Suprapubic skin (tissue), 4 donors: ENCODE measurements at places on chromosomes 3 and 15. TPM values are rescaled to one million over a fixed set of nuclear protein-coding genes. Genes with fewer than 3 reads are reported as not detected.

CA12 gene
- 303 TPM for total RNA-seq

C3orf20 gene
- total RNA-seq, result not detected

MINDY4B gene
- total RNA-seq, result not detected

TRIM59 gene
- total RNA-seq, result 6.1 TPM

LARP6 gene
- 13.4 TPM for total RNA-seq

CCDC71 gene
- 29.0 TPM for total RNA-seq

DLL4 gene
- total RNA-seq, result 3.2 TPM

TARS3 gene
- 5.4 TPM for total RNA-seq

- H3K27me3 ChIP-seq, result no peaks in the 10 kb centered on the region
- H3K36me3 ChIP-seq, result no peaks in the 10 kb centered on the region
- peak; percentile 82 for DNase-seq
- peak overlapping the region; percentile 75 for H3K4me3 ChIP-seq
These were observed 801 bp downstream of the ARHGAP31 start for GRCh38 chr3:119294696-119295671.

GRCh38 chr15:74608786-74609185 is 6.8 kb upstream of the CLK3 start:
- DNase-seq, result no peak
- H3K4me1 ChIP-seq, result peaks cover 11% of the 10 kb centered on the region
- no peak overlapping the region for H3K27ac ChIP-seq

DNA sequence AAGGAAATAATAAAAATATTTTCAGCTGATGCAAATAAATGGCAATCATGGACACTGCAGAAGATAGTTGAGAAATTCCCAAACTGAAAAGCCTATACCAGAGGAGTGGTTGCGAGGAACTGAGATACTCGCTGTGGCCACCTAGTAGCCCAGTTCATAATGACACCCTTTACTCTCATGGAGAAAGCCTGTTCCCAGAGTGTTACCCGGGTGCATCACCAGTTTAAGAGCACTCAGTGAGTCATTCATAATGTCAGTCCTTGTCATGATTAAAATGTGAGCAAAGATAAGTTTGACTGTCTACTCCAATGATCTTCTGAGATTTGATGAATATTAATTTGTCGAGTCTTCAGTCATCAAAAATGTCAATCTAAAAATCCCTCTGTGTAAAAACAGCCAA is 138.4 kb upstream of the LRRC3B start:
- no peaks in the 10 kb centered on the region for H3K27me3 ChIP-seq
- H3K4me3 ChIP-seq, result no peak overlapping the region
- H3K27ac ChIP-seq, result no peak overlapping the region
- no peak for DNase-seq
- no peaks in the 10 kb centered on the region for H3K4me1 ChIP-seq

GRCh38 chr3:47016934-47017435 is 37.5 kb downstream of the NBEAL2 start:
- peaks cover 60% of the 10 kb centered on the region for H3K36me3 ChIP-seq
- H3K4me3 ChIP-seq, result no peak overlapping the region
- no peak overlapping the region for H3K27ac ChIP-seq
- DNase-seq, result no peak
- no peaks in the 10 kb centered on the region for H3K27me3 ChIP-seq

DNA sequence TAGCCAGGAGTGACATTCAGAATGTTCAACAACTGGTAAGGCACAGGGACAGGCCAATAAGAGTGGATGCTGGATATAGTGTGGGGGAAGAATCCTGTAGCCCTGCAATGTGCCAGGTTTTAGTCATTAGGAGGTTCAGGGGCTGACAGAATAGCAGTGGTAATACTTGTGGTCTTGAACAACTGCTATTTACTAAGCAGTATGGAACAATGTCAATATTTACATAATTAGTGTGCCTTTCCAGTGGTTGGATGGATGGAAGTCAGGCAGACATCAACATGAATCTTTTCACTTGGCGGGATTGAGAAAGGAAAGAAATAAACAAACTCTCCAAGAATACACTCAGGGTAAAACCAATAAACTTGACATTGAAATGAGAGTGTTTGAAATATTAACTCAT is 55.1 kb downstream of the OTOL1 start:
- no peaks in the 10 kb centered on the region for H3K4me1 ChIP-seq
- no peaks in the 10 kb centered on the region for H3K27me3 ChIP-seq
- no peak overlapping the region for H3K4me3 ChIP-seq
- no peaks in the 10 kb centered on the region for H3K36me3 ChIP-seq
- DNase-seq, result no peak

DNA sequence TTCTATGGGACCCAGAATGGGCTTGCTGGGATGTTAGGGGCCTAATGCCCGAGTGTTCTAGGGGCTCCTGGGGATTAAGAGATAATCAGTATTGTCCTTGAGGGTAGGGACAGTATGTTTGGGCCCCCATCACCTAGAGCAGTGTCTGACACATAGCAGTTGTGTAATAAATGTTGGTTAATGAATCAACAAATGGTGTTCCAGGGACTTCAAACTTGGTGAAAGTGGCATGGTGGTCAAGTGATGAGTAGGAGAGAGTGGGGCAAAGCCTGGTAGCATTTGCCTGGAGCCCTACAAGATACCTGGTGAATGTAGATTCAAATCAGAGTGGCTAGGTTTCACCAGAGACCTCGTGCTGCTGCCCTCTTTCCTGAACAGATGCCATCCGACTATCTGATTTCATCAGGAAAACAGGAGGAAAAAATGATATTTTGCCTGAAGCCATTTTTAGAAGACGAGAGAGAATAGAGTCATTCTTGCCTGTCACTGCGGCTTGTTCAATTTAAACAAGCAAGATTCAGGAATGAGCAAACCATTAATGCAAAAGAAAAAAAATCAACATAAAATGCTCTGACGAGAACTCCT is 117.3 kb downstream of the RPL22L1 start:
- H3K27ac ChIP-seq, result peak overlapping the region; percentile 16
- no peaks in the 10 kb centered on the region for H3K27me3 ChIP-seq
- no peaks in the 10 kb centered on the region for H3K36me3 ChIP-seq

DNA sequence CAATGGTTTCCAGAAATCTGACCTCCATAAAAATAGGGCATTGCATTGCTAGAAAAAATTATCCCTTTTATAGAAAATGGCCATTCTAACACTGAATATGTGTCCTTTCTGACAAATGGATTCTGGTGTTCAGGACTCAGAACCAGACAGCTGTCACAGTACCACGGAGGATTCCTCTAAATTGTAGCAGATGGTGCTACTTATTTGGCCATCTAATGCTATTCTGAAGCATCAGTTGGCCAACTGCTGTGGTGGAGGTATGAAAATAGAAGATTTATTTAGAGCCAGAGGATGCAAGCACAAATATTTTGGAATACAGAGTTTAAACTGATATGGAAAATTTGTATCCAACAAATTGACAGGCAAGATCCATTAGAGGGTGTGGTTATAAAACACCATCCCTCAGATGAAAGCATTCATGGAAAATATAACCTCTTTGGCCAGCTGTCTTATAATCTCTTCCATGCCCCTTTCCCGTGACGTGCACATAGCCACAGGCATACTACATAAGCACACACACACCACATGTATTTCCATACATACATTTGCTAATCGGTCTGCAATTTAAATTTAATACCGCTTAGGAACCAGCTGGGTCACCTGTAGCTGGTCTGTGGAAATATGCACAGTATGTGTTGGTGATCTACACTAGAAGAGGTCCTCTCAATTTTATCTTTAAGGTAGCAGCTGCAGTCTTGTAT is 302.7 kb upstream of the KCNMB2 start:
- H3K27ac ChIP-seq, result no peak overlapping the region
- H3K27me3 ChIP-seq, result no peaks in the 10 kb centered on the region
- peaks cover 7% of the 10 kb centered on the region for H3K4me1 ChIP-seq
- H3K36me3 ChIP-seq, result no peaks in the 10 kb centered on the region
- H3K4me3 ChIP-seq, result no peak overlapping the region

GRCh38 chr3:76724706-76725105 is 315.2 kb upstream of the ROBO2 start:
- no peaks in the 10 kb centered on the region for H3K27me3 ChIP-seq
- no peak overlapping the region for H3K4me3 ChIP-seq
- H3K36me3 ChIP-seq, result no peaks in the 10 kb centered on the region

DNA sequence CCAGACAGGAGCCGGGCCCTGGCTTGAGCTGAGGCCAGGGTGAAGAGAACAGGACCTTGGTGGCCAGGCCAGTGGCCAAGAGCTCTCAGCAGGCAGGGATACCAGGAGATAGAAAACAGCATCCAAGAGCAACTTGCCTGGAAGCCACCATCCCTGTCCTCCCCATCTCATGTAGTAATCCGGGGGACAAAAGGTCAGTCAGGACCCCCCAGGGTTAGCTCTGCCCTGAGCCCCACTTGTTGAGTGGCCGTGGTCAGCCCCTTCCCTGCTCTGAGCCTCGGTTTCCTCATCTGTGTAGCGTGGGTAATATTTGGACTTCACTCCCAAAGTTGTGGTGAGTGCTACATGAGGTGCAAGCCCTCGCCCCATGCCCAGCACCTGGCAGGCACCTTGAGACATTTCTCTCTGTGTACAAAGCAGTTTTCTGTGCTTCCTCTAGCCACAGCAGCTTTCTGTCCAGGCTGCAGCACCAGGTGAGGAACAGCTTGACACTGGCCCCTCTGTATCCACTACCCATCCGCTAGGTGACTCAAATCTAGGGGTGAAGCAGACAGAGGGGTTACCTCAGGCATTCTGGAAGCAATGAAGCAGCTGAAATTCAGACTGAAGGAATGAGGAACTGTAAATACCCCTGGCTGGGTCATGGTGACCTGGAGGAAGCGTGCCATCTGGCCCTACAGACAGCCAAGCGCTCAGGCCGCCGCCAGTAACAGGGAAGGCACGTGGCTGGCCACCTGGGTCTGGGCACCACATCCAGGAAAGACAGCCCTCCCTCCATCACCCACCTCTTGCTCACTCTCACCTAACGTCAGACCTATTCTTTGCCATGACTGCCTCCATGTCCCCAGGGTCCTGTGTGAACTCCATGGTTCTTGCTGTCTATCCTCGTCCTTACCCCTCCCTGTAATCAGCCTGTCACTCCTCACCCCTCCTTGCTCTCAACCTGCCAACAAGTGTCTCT is 6.7 kb downstream of the CISH start:
- peaks cover 19% of the 10 kb centered on the region for H3K36me3 ChIP-seq
- H3K27ac ChIP-seq, result peak overlapping the region; percentile 97
- H3K4me3 ChIP-seq, result no peak overlapping the region
- no peak for DNase-seq
- H3K27me3 ChIP-seq, result no peaks in the 10 kb centered on the region
- peaks cover 99% of the 10 kb centered on the region for H3K4me1 ChIP-seq

GRCh38 chr3:156307704-156308103 is 187.3 kb downstream of the KCNAB1 start:
- H3K4me1 ChIP-seq, result peaks cover 4% of the 10 kb centered on the region
- no peaks in the 10 kb centered on the region for H3K27me3 ChIP-seq

DNA sequence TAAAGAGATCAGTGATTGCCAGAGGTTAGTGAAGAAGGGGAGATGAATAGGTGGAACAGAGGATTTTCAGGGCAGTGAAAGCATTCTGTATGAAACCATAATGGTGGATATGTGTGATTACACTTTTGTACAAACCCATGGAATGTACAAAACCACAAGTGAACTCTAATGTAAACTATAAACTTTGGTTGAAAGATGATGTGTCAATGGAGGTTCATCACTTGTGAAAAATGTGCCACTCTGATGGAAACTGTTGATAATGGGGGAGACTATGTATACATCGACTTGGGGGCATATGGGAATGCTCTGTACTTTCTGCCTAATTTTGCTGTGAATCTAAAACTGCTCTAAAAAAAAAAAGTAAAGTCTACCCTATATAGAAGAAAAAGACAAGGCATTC is 68.7 kb upstream of the ARHGEF3 start:
- H3K27ac ChIP-seq, result no peak overlapping the region
- no peak overlapping the region for H3K4me3 ChIP-seq

DNA sequence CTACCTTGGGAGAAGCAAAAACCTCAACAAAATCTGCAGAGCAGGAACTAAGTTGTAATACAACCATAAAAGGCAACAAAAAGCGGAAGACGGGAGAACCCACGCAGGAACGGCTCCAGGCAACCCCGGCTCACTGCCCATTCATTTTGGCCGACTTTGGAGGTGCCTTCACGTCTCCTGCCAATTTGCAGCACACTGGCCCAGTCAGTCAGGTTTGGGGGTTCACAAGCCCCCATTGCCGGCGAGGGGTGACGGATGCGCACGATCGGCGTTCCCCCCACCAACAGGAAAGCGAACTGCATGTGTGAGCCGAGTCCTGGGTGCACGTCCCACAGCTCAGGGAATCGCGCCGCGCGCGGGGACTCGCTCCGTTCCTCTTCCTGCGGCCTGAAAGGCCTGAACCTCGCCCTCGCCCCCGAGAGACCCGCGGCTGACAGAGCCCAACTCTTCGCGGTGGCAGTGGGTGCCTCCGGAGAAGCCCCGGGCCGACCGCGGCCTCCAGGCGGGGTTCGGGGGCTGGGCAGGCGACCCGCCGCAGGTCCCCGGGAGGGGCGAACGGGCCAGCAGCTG is 463 bp downstream of the TERC start:
- H3K4me3 ChIP-seq, result peak overlapping the region; percentile 88
- H3K27ac ChIP-seq, result peak overlapping the region; percentile 98
- H3K27me3 ChIP-seq, result no peaks in the 10 kb centered on the region

GRCh38 chr3:111618945-111619344 is 23.8 kb upstream of the ZBED2 start:
- H3K36me3 ChIP-seq, result no peaks in the 10 kb centered on the region
- no peaks in the 10 kb centered on the region for H3K27me3 ChIP-seq
- H3K4me1 ChIP-seq, result no peaks in the 10 kb centered on the region
- H3K27ac ChIP-seq, result no peak overlapping the region
- DNase-seq, result no peak
- H3K4me3 ChIP-seq, result no peak overlapping the region
